ENCODE measurements at places on chromosomes 7 and 10. TPM values are rescaled to one million over a fixed set of nuclear protein-coding genes. Genes with fewer than 3 reads are reported as not detected.

DNA sequence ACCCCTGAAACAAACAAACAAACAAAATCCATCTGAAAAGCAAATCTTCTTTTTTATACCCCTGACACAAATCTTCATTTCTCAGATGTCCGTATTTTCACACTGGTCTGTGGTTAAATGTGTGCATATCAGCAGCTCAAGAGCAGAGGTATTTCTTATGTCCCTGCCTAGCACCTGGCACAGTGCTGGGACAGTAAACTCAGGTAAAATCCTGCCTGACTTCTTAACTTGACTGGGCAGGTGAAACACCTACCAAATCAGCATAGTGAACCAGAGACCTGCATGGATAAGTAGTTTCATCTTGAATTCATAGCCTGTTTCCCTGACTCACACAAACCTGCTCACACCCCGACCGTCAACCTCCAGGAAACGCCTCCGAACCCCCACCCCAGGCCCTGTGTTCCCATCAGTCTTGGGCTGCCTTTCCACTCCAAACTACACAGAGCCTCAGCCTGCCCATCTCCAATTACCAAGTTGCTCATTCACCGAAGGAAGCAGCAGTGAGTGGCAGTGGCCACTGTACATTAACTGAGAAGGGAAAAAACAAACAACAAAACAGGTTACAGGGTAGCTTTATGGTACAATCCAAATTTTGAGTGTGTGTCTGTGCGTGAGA, 109.9 kb downstream of the HECTD2 start:
- DNase-seq, result no peak
- no peaks in the 10 kb centered on the region for H3K36me3 ChIP-seq
- H3K27me3 ChIP-seq, result no peaks in the 10 kb centered on the region

DNA sequence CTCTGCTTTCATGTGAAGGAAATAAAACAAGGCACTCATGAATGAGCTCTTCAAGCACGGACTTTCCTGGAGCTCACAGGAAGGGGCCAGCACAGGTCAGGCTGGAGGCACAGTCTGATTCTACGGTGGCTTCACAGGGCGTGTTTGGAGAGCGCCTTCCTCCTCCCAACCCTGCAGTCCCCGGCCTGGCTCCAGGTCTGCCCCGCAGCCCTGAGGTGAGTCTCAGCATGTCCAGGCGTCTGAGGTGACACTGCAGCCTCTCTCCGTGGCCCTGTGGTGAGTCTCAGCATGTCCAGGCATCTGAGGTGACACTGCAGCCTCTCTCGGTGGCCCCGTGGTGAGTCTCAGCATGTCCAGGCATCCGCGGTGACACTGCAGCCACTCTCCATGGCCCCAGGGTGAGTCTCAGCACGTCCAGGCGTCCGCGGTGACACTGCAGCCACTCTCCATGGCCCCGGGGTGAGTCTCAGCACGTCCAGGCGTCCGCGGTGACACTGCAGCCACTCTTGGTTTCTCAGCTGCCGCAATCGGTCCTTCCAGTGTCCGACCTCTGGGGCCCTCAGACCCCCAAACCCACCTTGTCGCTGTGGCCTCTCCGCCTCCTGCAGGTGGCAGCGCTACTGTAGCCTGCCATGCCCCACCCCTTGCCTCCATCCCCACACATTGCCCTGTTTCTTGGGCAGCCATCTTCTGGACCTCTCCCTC, 381.7 kb downstream of the DNAJB6 start:
- H3K27me3 ChIP-seq, result no peaks in the 10 kb centered on the region
- H3K27ac ChIP-seq, result no peak overlapping the region
- no peaks in the 10 kb centered on the region for H3K4me1 ChIP-seq
- H3K4me3 ChIP-seq, result no peak overlapping the region

GRCh38 chr7:105581066-105581811, at the start of gene EFCAB10:
Gene EFCAB10, minus strand, starts transcription at chr7:105581493. Its CDS starts 30 bp downstream, at chr7:105581463.
- no peaks in the 10 kb centered on the region for H3K4me1 ChIP-seq
- no peak within 1 kb of the TSS for H3K27ac ChIP-seq
- H3K4me3 ChIP-seq, result peak within 1 kb of the TSS; percentile 37
- H3K27me3 ChIP-seq, result no peaks in the 10 kb centered on the region
- peak; percentile 38 for DNase-seq

- DNase-seq, result no peak
- no peak overlapping the region for H3K27ac ChIP-seq
Measured at GRCh38 chr10:113445736-113446135, 107.1 kb upstream of the HABP2 start.

GRCh38 chr7:20348125-20348807, 17.6 kb downstream of the ITGB8 start:
- no peak overlapping the region for H3K27ac ChIP-seq
- peaks cover 7% of the 10 kb centered on the region for H3K36me3 ChIP-seq
- peaks cover 6% of the 10 kb centered on the region for H3K4me1 ChIP-seq
- no peak overlapping the region for H3K4me3 ChIP-seq
- DNase-seq, result no peak

GRCh38 chr10:28269842-28270456, 32.9 kb downstream of the MPP7 start:
- H3K4me1 ChIP-seq, result no peaks in the 10 kb centered on the region
- no peak overlapping the region for H3K4me3 ChIP-seq
- no peaks in the 10 kb centered on the region for H3K36me3 ChIP-seq

- H3K4me3 ChIP-seq, result no peak overlapping the region
- H3K27ac ChIP-seq, result no peak overlapping the region
- no peak for DNase-seq
- no peaks in the 10 kb centered on the region for H3K4me1 ChIP-seq
- no peaks in the 10 kb centered on the region for H3K27me3 ChIP-seq
Measured at GRCh38 chr7:17472518-17472917, 174.1 kb downstream of the AHR start.

DNA sequence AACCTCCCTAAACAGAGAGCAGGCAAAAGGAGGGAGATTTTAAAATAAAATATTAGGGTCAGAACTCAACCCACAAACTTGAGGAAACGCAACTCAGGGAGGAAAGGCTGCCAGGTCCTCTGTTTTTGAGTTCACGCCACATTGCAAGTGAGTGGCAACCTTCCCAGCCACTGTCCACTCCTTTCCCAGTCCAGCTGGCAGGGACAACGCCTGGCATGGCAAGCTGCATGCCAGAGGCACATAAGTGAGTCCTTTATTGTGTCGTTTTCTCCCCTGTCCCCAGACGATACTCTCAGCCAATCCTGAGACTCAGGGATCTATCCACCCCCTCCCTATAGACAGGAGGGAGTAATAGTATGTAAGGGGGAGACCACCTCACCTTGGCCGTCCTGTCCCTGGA, 22.4 kb downstream of the FBXW4 start:
- H3K36me3 ChIP-seq, result peaks cover 29% of the 10 kb centered on the region
- H3K27me3 ChIP-seq, result no peaks in the 10 kb centered on the region
- no peak for DNase-seq
- no peak overlapping the region for H3K27ac ChIP-seq

DNA sequence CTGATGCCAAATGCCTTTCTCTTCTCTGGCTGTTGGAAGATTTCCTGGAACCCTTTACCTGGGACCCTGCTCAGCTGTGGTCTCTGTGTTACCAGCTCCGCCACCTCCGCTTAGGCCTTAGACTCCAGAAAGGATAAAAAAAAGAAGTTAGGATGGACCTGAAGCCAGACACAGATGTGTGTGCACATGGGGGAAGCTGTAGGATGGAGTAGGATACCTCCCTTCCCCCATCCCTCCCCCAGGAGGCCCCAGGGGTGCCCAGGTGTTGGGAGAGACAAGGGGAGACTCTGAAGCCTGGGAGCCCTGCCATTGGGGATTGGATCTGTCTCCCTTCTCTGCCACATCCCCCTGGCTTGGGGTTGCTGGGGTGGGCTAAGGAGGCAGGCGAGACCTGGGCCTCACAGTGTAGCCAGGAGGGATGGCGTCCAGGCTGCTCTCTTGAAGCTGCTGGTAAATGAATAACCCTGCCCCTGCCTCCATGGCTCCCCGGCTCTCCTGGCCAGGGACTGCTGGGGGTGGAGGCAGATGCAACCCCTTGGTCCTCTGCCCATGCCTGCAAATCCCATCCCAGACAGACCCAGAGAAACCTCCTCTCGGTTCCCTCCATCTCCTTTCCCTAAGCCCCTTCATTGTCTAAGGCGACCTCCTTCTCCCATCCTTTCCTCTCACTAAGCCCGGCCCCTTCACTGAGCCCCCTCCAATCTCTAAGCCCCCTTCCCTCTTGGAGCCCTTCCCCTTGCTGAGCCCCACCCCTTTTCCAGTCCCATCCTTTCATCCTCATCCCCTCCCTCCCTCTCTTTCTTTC, 8.0 kb downstream of the CLDN3 start:
- H3K27me3 ChIP-seq, result peaks cover 3% of the 10 kb centered on the region
- H3K36me3 ChIP-seq, result no peaks in the 10 kb centered on the region
- no peak overlapping the region for H3K27ac ChIP-seq
- H3K4me1 ChIP-seq, result no peaks in the 10 kb centered on the region

- H3K27ac ChIP-seq, result no peak overlapping the region
- no peaks in the 10 kb centered on the region for H3K4me1 ChIP-seq
- H3K4me3 ChIP-seq, result no peak overlapping the region
- H3K36me3 ChIP-seq, result no peaks in the 10 kb centered on the region
Measured at GRCh38 chr7:49527182-49527581, 246.3 kb upstream of the VWC2 start.

STAG3 gene
- 0.65 TPM for polyA plus RNA-seq

NAT16 gene
- polyA plus RNA-seq, result 0.05 TPM

All from IMR-90 (cell line).